Activated T-helper 17 cell treated with anti-CD3 and anti-CD28 coated beads, Interleukin-2, amount 50 U/mL, for 72 hours (primary cell): ENCODE measurements at places on chromosomes 4 and X. TPM values are rescaled to one million over a fixed set of nuclear protein-coding genes. Genes with fewer than 3 reads are reported as not detected.

GRCh38 chr4:84530454-84530853 lies 31.4 kb upstream of the NKX6-1 start:
- ATAC-seq = no peak

- no peak for ATAC-seq
Measured at GRCh38 chr4:112717856-112718255, 80.9 kb downstream of the LARP7 start.

- no peak for ATAC-seq
Measured at GRCh38 chr4:3297066-3297859, 4.4 kb downstream of the RGS12 start.

DNA sequence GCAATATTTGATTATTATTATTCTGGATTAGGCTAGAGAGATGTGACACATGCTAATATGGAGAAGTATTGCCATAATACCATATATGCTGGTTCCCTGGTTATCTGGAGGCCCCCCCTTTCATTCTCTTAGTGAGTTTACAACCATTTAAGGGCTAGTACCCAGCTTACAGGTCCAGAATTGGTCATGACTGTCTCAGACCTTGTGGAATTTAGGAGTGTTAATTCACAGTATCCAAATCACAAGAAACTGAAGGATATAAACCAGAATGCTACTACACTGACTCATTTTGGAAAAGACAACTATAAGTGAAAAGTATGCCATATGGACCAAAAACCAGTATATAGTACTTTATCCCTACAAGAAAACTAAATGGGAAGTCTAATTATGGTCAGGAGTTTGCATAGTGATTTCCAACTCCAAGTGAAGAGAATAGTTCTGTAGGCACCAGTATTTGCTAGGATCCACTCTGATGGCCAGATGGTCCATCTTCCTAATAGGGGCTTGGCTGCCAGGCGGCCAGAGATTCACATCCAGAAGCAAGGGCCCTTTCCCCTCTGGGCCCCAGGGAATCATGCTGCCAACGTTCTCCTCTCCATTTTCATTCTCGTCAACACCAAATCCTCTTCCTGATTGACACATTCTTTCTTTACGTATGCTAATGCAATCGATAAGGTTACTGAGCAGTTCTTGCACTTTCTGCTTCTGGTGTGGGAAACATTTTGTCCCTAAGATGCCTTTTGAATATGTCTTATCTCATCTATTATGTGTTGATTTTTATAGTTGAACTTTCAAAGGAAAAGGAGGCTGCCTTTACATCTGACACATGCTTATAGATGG lies 123.6 kb downstream of the SHROOM3 start:
- ATAC-seq = no peak

RBBP7 gene
- total RNA-seq = 187 TPM

SPOCK3 gene
- total RNA-seq = not detected

MXD4 gene
- 7.7 TPM for total RNA-seq
